ENCODE measurements at places on chromosomes 1 and 21.

- no peak for DNase-seq
Measured at GRCh38 chr21:42308914-42309752, 6.1 kb downstream of the TFF3 start.

- no peak for DNase-seq
Measured at GRCh38 chr21:40658311-40658710, 188.6 kb downstream of the DSCAM start.

DNA sequence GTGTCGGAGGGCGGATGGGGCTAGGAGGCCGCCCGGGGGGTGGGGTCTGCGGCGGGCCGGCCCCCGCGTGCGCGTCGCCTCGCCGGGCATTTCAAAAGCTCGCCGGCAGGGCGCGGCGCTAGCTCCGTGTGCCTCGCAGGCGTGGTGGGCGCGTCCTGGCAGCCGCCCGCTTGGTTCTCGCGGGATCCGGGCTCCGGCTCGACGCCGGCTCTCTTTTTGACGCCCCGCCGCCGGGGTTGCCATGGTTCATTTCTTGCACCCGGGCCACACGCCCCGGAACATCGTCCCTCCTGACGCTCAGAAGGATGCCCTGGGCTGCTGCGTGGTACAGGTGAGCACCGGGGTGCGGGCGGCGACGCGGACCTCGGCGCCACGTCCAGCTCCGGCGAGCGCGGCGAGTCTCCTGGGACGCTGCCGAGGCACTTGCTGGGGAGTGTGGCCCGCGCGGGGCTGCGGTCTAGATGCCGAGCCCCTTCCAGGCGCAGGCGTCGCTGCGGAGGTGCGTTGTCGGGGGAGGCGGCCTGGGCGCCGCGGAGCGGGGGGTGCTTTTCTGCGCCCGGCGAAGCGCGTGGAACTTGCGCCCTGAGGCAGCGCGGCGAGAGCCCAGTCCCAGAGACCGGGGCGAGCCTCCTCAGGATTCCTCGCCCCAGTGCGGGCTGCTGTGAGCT is at the start of gene ZYG11A:
TSS of gene ZYG11A (plus strand) at position 118 of the 668 bp plus-strand sequence. CDS start at position 242, 124 bp downstream.
- no peak for DNase-seq

DNA sequence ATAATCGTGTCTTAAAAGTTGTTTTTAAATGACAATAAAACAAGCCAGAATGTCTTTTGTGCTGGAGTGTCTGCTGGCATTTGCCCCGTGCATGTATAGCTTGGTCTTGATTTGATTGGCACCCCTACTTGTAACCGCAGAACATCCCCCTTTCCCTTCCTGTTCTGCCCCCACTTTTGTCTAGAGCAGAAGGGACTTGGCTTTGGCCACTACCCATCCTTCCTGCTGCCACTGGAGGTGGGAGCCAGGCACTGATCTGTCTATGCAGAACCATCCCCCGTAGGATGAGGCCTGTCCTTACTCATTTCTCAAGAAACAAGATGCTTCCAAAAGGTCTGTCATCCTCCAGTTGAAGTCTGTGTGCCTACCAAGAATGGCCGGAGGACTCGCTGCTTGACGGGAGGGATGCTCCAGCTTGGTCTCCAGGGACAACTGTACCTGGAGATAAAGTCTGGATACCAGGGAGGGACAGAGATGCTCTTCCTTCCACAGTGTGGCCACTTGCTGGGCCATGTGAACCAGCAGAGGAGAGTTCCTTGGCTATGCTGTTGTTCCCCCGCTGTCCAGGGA is 1.1 kb upstream of the SLC27A3 start:
- DNase-seq = no peak

DNA sequence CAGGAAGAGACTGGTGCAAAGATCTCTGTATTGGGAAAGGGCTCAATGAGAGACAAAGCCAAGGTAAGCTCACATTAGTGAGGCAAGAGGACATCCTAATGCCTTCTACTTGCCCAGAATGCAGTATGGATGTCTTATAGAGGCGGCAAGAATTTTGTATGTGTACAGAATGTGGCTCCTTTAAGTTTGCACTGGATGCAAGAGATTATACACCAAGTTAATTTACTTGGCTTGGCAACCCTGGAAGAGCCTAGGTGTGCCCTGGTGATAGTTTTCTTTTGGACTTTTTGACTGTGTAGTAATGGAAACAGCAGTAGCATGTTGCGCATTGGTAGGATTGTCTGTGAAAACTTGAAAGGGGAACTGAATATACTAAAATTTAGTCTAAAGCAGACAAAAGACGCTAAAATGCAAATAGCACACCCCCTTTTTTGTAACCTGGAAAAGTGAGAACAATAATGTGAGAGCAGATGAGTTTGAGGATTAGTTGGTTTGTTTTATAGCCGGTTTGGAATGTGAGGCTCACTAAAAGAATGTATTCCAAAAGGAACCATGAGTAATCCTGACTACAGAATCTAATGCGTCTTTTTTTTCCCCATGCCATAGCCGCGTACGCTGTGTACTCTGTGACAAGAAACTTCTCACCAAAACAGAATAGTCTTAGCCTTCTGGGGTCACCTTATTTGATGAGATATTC is 18.1 kb downstream of the KHDRBS1 start:
- no peak for DNase-seq

- DNase-seq = no peak
Measured at GRCh38 chr1:78078358-78078757, 32.6 kb downstream of the GIPC2 start.

DNA sequence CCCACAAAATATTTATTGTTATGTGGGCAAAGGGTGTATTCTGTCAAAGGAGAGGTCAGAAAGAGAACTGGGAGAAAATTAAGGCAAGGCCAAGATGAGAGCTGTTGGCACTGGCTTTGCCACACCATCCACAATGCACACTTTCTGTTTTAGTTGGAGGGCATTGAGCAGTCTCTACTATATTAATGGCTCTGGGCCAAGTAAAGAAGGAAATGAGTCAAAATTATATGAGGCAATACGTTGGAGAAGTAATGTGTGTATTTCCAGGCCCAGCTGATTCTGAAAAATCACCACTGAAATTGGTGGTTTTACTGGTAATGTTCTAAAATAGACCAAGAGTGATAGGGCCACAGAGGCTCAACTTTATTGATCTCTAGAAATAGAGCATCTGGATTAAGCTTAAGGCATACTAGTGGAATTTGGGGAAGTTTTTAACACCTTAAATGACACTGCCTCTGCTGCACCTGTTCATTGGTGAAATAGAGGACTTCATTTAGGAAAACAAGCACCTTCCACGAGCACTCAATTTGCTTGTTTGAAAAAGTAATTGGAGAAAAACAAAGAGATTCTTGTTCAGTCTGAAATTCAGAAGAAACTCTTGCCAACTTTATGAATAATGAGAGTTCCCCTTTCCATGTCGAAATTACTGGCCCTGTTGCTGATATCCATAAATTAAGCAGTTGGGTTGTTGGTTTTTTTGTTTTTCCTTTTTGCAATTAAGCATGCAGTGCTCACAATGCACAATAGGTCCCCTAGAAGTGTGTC is 424.9 kb downstream of the ADGRL2 start:
- peak; percentile 39 for DNase-seq

DNA sequence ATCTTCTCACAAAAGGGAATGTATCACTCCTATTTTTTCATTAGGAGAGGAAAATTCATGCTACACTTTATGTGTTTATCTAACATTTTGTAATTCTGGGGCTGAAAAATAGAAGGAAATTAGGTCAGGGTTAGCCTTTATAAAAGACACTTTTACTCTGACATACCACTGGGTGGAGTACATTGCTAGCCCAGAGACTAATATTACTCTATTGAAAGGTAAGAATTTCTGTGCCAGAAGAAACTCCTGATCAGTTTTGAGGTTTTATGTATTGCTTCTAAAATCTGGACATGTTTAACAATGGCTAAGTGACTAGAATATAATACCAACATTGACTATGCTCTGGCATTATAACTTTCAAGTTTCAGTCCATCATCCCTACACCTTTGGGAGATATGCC is 724.6 kb downstream of the USP25 start:
- peak; percentile 28 for DNase-seq

- no peak for DNase-seq
Measured at GRCh38 chr1:56437959-56438358, 141.4 kb downstream of the PLPP3 start.

DNA sequence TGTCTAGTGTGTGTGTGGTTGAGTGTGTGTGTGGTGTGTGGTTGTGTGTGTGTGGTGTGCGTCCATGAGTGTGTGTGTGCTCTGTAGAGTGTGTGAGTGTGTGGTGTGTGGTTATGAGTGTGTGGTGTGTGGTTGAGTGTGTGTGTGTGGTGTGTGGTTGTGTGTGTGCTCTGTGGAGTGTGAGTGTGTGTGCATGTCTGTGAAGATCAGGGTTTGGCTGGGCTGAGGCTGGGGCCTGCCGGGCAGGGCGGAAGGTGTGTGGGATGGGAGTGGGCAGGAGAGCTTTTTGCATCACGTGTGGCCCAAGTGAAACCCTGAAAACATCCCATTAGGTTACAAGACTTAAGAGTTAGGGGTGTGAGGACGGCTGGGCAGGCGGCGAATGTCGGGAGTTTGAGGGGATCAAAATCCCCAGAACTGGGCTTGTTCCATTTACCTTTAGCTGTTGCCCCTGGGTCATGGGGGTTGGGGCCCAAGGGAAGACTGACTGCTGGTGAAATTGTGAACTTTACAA is 2.9 kb upstream of the FCMR start:
- no peak for DNase-seq

- DNase-seq = no peak
Measured at GRCh38 chr1:241460098-241460873, 59.3 kb downstream of the FH start.

- no peak for DNase-seq
Measured at GRCh38 chr1:76225526-76225925, 151.0 kb downstream of the ST6GALNAC3 start.

- DNase-seq = no peak
Measured at GRCh38 chr1:182205351-182206022, 144.0 kb upstream of the ZNF648 start.

DNA sequence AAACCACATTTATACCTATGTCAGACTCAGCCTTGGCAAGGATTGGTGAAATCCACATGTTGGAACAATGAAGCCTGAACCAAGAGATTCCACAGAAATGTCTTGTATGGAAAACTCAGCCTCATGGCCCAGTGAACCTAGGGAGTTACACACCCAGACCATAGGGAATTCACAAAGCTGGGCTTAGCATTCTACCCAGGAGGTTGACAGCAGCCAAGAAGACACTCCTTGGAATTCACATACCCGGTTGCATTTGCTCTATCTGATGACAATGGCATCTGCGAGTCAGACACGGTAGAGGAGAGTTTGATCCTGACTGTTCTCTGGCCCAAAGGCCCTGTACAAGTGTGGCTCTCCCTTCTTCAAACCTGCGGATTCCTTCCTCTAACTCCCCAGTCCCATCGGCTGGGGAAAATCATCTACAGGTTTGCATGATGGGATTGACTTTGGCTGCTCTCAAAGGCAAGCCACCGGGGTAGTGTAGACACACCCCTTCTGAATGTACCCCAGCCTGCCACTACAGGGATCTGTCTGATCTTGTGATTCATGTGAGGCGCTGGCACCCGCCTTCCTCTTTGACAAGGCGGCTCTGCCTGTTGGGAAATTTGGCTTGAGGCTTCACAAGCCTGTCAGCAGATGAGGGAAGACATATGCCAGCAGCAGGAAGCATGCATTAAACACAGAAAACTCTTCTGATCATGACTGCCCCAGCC is 297.3 kb upstream of the KAZN start:
- no peak for DNase-seq

DNA sequence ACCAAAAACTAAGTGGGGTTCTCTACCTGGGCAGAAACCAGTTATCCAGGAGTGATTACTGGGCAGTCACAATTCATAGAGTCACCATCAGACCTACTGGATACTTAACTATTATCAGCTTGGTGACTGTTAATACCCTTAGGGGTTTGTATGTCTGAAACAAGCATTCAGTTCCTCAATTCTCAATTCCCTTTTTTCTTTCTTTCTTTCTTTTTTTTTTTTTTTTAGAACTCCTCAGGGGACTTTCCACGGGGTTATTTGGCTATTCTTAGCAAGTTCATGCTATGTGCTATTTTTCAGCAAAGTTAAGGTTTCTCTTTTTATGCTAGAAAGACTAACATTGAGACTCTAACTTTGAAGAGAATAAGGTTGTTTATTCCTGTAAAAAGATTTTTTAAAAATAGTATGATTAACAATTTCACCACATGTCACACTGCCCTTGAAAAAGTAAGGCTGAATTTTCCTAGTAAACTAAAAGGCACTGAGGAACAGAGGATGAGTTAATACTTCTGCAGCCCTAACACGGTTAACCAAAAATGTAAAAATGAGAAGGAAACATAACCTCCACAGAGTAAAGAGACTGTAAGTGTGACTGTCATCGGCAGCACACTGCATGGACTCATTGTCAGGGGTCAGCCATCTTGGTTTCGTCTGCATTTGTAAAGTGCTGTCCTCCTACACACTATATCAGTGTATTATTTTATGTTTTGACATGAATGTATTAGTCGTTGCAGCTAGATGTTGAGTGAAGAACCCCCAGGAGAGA is 310.2 kb downstream of the NTNG1 start:
- peak; percentile 5 for DNase-seq

GRCh38 chr1:942411-942821 is 16.6 kb downstream of the NOC2L start:
- DNase-seq = no peak

- no peak for DNase-seq
Measured at GRCh38 chr1:185631843-185632242, 102.3 kb upstream of the HMCN1 start.

- DNase-seq = no peak
Measured at GRCh38 chr1:56631901-56632300, 13.2 kb upstream of the PRKAA2 start.

GRCh38 chr1:157032303-157032702 is 13.2 kb downstream of the ARHGEF11 start:
- no peak for DNase-seq

GRCh38 chr1:210025870-210026269 is 87.9 kb downstream of the SYT14 start:
- no peak for DNase-seq

DNA sequence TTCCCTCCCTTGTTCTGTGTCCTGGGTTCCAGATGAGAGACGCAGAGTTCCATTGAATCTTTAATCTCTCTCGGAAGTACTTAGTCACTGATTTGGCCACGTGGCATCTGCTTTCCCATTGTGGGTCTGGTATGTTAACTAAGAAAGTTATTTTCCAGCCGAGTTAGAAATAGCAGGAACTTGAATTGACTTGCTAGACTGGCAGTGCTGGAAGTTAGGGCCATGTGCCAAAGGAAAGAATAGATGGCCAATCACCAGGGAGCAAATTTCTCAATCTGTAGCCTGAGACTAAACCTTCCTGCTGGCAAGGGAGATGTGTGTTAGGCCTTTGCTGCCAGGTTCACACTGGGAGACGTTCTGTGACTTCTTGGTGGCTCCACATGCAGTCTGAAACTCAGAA is 24.2 kb upstream of the SLFNL1 start:
- DNase-seq = no peak

Measured in OCI-M1 (cell line).